Stimulated activated naive CD8-positive, alpha-beta T cell treated with anti-CD3 and anti-CD28 coated beads, Interleukin-15, Interleukin-2, amounts not matched to agents 100 U/mL and 50 U/mL, for 24 hours (primary cell): ENCODE measurements at places on chromosomes 2 and 18.

GRCh38 chr18:44693030-44693784, 12.5 kb downstream of the SETBP1 start:
- DNase-seq: no peak

GRCh38 chr2:132980304-132980703, 310.3 kb upstream of the LYPD1 start:
- DNase-seq: no peak

- DNase-seq: no peak
Observed at GRCh38 chr2:234447189-234447588, 49.7 kb downstream of the ARL4C start.

- DNase-seq: peak; percentile 31
Observed at GRCh38 chr2:152200565-152201465, 25.3 kb upstream of the STAM2 start.

GRCh38 chr2:8438476-8438875, 243.4 kb upstream of the ID2 start:
- DNase-seq: no peak

DNA sequence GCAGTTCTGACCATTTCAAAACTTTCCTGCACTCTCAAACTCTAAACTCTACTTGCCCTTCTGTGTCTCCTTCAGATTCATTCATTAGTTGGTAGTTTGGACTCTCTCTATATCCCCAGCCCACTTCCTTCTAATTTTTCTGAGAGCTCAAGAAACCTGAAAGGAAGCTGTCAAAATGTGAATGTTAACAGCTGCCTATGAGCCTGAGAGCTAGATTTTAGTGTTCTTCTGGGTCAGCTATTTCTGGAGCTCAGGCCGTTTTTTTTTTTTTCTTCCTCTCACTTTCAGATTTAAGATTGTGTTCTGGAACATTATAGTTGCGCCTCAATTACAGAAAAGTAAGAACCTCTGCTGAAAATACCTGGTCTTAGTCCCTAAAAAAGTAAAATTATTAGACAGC, 73.1 kb downstream of the RTN4 start:
- no peak for DNase-seq

DNA sequence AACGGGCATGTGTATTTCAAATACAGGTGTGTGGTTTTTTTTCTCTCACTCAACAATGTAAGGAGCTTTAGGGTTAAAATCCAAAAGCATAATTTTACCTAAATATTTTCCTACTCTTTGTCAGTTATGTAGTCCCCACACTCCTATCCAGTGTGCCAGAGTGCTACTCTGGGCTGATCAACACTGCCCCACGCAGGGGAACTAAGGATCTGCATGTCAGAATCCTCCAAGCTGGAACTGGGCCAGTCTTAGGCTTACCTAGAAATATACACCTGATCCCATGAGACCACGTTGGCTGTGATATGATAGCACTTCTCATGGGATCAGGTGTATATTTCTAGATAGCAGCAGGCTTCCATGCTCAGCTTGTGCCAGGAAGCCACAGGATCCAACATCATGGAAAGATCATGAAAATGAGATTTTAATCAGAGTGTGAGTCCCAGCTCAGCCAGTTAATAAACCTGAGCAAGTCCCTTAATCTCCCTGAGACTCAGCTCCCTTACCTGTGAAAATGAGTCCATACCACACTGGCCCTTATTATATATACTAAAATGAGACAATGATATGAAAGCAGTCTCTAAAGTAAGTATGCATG, 29.7 kb downstream of the CCDC141 start:
- DNase-seq: peak; percentile 66

DNA sequence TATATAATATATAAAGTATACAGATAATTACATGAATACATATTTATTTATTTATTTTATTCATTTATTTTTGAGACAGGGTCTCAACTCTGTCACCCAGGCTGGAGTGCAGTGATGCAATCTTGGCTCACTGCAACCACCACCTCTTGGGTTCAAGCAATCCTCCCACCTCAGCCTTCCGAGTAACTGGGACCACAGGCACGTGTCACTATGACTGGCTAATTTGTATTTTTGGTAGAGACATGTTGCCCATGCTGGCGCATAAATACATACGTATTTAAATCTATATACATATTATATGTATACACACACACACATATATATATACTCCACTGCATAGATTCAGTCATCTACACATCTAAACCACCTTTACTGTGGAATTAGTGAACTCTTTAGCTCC, 20.6 kb upstream of the NDUFV2 start:
- DNase-seq: peak; percentile 55

GRCh38 chr2:147386284-147386683, 458.5 kb upstream of the ACVR2A start:
- no peak for DNase-seq

DNA sequence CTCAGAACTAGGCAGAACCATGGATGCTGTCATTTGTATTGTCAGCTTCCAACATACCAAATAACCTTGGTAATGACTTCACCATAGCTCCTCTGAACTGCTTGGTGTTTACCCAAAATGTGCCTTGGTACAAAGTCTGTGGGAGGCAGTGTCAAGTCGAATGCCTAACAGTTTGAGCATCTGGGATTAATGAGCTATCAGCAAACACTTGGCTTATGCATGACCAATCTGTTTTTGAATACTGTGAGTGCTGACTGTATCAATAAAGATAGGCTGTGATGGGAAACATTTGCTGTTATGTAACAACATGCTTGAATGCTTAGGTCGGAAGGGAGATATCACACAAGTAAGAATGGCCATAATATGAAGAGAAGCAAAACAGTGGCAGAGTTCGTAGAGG, 455.4 kb downstream of the CMPK2 start:
- no peak for DNase-seq

GRCh38 chr18:55419132-55419946, 168.7 kb downstream of the TCF4 start:
- no peak for DNase-seq

- DNase-seq: no peak
Observed at GRCh38 chr18:69622184-69622583, 221.5 kb downstream of the DOK6 start.

DNA sequence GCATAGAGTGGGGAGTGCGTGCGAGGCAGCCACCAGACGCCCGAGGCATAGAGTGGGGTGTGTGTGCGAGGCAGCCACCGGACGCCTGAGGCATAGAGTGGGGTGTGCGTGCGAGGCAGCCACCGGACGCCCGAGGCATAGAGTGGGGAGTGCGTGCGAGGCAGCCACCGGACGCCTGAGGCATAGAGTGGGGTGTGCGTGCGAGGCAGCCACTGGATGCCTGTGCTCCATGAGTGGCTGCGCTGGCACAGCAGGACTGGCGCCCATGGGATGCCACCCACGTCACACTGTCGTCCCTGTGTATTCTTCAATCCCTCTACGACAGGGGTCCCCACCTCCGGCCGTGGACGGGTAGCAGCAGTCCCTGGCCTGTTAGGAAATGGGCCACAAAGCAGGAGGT, 221.9 kb downstream of the HDAC4 start:
- no peak for DNase-seq

GRCh38 chr2:99158599-99158998, 3.8 kb downstream of the LIPT1 start:
- DNase-seq: no peak

- DNase-seq: no peak
Observed at GRCh38 chr18:36735130-36735529, 93.7 kb downstream of the TPGS2 start.

DNA sequence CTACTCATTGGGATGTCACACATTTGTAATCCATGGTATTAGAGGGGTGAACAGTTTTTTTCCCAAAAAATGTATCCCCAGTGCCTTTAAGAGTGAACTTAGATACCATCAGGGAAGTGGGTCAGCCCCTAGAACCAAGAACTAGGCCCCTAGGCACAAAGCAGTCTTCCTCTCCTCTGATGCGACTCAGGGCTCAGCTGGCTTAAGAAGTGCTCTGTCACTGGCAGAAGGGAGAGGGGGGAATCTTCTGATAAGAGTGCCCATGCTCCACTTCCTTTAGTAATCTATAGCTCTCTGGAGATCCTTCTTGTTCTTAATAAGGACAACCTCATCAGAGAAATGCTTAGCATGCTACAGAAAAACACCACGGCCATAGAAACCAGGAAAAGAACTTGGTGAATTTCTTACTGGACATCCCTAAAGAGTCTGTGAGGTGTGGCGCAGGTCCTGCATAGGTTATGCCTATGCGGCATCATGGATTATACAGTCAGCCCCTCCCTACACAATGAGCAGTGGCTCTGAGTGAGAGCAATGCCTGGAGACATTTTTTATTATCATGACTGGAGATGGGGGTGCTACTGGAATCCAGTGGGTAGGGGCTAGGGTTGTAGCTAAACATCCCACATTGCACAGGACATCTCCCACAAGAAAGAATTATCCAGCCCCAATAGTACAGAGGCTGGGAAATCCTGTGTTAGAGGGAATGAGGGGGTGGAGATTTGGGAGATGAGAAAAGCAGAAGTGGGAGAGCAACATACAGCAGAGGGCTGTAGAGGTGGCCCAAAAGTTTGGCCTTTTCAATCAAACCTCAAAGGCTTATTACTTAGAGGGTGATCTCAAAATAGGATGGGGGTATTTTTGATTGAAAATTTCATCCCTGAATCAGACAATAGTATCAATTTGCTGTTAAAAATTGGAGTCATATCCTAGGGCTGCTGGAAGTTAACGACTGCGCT, 21.7 kb upstream of the ZNF385B start:
- DNase-seq: no peak

- DNase-seq: no peak
Observed at GRCh38 chr2:215137741-215138340, 585 bp downstream of the ABCA12 start.

DNA sequence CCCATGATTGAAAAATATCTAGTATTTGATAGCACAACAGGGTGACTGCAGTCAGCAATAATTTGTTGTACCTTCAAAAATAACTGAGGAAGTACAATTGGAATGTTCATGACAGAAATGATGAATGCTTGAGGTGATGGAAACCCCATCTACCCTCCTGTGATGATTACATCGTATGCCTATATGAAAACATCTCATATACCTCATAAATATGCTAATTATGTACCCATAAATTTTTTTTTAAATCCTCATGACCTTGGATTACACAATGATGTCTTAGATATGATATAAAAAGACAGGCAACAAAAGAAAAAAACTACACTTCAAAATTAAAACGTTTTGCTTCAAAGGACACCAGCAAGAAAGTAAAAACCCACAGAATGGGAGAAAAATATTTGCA, 1.4 kb upstream of the POLR1B start:
- DNase-seq: no peak

- peak; percentile 23 for DNase-seq
Observed at GRCh38 chr2:181977661-181978350, 7.8 kb upstream of the PPP1R1C start.

GRCh38 chr2:197251576-197251975, 59.0 kb downstream of the ANKRD44 start:
- DNase-seq: no peak

- DNase-seq: no peak
Observed at GRCh38 chr2:99691926-99692325, 202.1 kb upstream of the REV1 start.

- DNase-seq: no peak
Observed at GRCh38 chr2:133710613-133711012, 142.3 kb upstream of the NCKAP5 start.

GRCh38 chr2:227395556-227395955, 7.8 kb upstream of the SCYGR1 start:
- DNase-seq: no peak

DNA sequence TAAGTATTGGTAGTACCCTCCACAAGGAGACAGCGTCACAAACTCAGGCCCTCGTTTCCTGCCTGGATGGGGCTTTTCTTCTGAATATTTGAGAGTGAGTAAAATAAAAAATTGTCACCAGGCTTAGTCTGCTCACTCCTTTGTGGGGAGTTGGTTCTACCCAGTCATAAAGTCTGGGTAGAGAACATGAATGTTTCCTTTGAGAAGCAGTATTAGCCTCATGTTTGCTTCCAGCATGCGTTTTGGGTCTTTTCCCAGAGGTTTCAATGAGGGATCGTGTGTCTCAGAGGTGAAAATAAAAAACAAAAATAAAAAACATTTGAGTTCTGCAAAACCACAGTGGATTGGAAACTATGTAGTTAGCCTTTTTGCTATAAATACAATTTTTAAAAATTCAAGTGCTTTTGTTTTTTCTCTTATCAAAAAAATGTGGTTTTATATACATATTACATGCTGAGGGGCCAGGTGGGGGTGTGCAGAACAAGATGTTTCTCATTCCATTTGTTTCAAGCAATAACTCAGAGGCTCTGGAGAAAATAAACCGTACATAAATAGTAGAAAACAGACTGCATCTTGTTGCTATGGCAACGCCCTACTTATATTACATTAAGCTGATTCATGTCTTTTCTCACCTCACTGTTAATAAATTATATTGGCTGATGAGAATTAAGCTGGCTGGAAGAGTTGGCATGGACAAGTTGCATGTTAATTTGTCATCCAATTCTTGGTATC, 225.4 kb upstream of the FBXO11 start:
- DNase-seq: no peak

GRCh38 chr2:147542351-147542750, 302.5 kb upstream of the ACVR2A start:
- no peak for DNase-seq

- DNase-seq: no peak
Observed at GRCh38 chr2:177476897-177477296, 84.3 kb downstream of the AGPS start.

DNA sequence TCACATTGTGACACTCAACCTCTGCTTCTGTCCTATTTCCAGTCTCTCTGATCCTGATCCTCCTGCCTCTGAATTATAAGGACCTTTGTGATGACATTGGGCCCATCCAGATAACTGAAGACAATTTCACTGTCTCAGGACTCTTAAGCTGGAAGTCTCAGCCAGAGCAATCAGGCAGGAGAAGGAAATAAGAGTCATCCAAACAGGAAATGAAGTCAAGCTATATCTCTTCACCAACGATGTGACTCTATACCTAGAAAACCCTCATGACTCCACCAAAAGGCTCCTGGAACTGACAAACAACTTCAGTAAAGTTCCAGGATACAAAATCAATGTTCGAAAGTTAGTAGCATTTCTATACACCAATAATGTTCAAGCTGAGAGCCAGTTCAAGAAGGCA, 29.3 kb upstream of the TWIST2 start:
- no peak for DNase-seq

DNA sequence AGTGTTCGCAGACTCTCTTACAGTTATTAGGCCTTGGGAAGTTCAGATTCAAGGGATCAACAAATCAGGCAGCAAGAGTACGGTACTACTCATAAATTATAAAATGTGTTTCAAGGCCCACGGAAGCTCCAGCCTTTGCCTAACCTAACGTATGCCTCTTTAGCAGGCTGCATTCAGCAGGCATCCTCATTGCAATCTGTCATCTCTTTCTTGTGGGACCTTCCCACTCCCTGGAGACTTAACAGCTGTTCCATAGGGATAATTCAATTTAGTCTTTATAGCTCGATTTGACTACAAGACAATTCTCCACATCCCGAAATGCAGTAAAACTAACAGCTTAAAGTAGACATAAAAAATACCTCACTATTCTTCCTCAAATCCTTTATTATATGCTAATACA, 453.7 kb downstream of the CNTNAP5 start:
- no peak for DNase-seq

DNA sequence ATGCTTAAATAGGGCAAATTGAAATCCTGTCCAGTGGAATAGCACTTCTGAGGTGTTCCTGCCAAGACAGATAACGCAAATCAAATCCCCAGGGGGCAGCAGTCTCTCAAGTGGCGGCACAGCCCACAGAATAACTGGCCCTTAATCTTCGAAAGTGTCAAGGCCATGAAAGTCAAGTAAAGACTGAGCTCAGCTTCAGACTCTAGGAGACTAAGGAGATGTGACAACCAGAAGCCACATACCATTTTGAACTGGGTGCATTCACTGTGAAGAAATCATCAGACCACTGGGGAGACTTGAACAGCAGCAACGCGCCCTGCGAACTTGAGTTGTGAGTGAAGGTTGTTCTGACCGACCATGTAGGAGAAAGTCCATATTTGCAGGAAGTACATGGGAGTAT, 66.0 kb upstream of the ASAP2 start:
- no peak for DNase-seq
